ENCODE measurements at places on chromosomes 6 and 20.

- DNase-seq, result no peak
Measured at GRCh38 chr20:47927944-47928343, 142.7 kb upstream of the SULF2 start.

DNA sequence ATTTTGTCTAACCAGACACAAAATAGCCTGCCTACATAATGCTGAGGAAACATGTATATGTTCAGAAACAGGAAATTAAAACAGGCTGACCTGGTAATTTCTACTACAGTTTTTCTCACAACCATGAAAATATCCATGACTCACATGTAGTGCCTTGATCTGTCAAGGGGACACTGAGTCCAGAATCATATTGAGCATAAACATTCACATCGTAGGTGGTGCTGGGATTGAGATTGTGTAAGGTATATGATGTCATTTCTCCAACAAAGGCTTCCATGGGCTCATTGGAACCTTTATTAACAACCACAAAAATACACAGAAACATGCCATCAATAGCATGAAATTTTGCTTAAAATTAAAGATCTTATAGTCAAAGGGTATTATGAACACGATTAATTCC, 80.9 kb downstream of the COL12A1 start:
- no peak for DNase-seq

GRCh38 chr20:6766433-6766832, 1.1 kb upstream of the BMP2 start:
- no peak for DNase-seq

- no peak for DNase-seq
Measured at GRCh38 chr6:121480099-121480713, 44.8 kb downstream of the GJA1 start.

- DNase-seq, result no peak
Measured at GRCh38 chr6:135586844-135587243, 89.3 kb upstream of the AHI1 start.

- no peak for DNase-seq
Measured at GRCh38 chr6:7446619-7447325, 57.2 kb downstream of the RIOK1 start.

GRCh38 chr6:126475449-126475848, 135.5 kb downstream of the CENPW start:
- DNase-seq, result no peak

- no peak for DNase-seq
Measured at GRCh38 chr20:4533368-4534133, 188.2 kb upstream of the PRND start.

DNA sequence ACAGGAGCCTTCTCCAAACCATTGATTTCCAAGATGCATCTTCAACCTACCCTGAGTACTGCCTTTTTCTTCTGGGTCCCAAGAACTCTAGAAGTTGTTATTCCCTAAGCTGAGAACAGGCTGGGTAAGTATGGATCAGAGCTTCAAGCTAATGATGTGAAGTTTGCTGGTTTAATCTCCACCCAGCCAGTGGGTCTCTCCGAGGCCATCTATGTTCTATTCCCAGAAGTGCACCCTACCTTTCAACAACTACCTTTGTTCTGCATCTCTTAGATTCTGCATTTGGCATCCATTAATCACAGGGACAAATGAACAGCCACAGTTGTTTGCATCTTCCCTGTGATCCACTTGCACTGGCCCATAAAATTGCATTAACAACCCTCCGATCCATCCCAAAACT, 246.2 kb downstream of the HIVEP2 start:
- DNase-seq, result no peak

Data from cerebellar nuclear complex (tissue), 1 donor.